ENCODE measurements at places on chromosomes 12 and 14.

- no peaks in the 10 kb centered on the region for H3K36me3 ChIP-seq
- no peaks in the 10 kb centered on the region for H3K27me3 ChIP-seq
- no peak overlapping the region for H3K27ac ChIP-seq
- no peaks in the 10 kb centered on the region for H3K4me1 ChIP-seq
- no peak overlapping the region for H3K4me3 ChIP-seq
These were observed 778.7 kb downstream of the DIO2 start for GRCh38 chr14:79432640-79433039.

DNA sequence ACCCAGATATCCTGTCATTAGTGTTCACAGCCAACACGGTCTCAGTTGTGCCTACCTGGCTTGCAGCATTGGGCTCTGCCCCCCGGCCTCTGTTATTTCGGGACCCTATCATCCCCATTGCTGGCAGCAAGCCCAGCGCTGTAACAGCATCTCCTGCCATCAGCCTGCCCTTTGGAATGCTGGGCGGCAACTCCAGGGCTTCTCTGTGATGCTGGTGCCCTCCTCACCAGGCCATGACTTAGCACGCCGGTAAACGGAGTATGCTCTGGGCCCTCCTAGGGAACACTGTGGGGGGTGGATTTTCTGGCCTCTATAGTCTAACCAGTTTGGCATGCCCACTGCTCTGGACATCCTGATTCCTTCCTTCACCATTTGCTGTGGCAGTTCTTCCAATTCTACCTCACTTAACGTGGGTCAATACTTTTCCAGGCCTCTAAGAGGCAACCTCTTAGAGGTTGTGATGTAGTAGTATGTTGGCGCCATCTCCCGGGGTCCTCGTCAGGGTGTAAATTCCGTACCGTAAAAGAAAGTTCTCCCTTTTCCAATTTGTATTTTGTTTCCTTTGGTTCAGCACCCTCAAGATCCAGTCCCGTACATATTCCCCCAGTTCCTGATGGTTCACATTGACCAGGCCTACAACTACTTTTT lies 80.0 kb downstream of the SINHCAF start:
- no peak overlapping the region for H3K4me3 ChIP-seq
- no peak for DNase-seq
- H3K4me1 ChIP-seq = peaks cover 3% of the 10 kb centered on the region
- no peak overlapping the region for H3K27ac ChIP-seq
- H3K27me3 ChIP-seq = no peaks in the 10 kb centered on the region

GRCh38 chr12:126247936-126248335 lies 1182.7 kb downstream of the AACS start:
- H3K27me3 ChIP-seq = no peaks in the 10 kb centered on the region
- H3K36me3 ChIP-seq = no peaks in the 10 kb centered on the region
- no peak for DNase-seq
- H3K4me3 ChIP-seq = no peak overlapping the region

- no peak for DNase-seq
- no peaks in the 10 kb centered on the region for H3K4me1 ChIP-seq
- no peaks in the 10 kb centered on the region for H3K27me3 ChIP-seq
- H3K4me3 ChIP-seq = no peak overlapping the region
- H3K27ac ChIP-seq = no peak overlapping the region
These were observed 21.7 kb downstream of the CAPRIN2 start for GRCh38 chr12:30732954-30733637.

DNA sequence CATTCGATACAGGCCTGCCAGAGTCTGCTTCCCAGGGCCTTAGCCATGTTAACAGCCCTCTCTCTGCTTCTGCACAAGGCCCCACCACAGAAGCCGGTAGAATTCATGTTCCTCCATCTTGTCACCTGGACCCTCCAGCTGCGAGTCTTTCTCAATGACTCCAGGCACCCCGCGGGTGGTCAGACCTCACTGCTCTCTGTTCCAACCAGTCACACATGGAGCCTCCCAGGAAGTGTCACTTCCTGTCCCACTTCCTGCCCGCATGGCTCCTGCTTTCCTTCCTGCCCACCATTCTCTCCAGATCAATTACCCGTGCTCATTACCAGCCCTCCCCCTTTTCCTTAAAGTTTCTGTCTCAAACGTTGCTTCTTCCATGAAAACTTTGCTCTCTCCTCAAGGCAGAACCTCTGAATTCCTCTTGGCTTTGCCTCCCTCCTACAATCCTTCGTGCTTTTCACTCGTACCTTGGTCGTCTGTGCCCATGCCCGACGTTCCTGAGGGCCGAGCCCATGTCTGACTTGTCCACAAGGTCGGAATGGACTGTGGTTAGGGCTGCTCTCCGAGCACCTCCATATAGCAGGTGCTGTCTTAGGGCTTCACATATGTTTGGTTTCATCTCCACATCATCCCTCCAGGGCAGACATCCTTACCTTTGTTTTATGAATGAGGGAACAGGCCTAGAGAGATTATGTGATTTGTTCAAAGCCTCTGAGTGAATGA lies 172.1 kb downstream of the TSPAN9 start:
- H3K4me1 ChIP-seq = peaks cover 34% of the 10 kb centered on the region
- H3K27ac ChIP-seq = no peak overlapping the region
- no peaks in the 10 kb centered on the region for H3K27me3 ChIP-seq
- no peak overlapping the region for H3K4me3 ChIP-seq
- DNase-seq = no peak

DNA sequence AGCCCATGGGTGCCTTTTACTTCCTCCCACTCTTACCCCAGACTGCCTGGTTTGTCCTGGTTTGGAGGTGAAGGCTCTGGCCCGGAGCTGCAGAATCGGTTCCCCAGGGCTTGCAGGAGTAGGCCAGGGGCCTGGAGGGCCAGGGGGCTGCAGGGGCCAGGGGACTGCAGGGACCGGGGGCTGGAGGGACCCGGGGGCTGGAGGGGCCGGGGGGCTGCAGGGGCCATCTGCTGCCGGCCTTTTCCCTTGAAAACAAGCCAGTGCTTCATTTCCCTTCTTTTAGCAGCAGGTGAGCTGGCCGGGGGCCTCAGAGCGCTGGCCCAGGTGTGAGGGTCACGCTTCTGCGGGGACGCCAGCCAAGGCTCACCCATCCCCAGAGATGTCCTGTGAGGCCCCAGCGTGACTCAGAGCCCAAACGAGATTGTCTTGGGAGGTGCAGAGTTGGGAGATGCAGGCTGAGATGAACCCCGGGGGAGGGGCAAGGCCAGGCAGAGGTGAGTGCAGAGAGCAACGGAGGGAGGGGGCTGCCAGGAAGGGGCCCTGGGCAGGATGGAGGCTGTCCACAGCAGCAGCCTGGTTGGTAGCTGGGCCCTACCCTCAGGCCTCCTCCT lies 154.9 kb downstream of the KIF26A start:
- H3K4me1 ChIP-seq = peaks cover 8% of the 10 kb centered on the region
- DNase-seq = no peak
- no peaks in the 10 kb centered on the region for H3K36me3 ChIP-seq

DNA sequence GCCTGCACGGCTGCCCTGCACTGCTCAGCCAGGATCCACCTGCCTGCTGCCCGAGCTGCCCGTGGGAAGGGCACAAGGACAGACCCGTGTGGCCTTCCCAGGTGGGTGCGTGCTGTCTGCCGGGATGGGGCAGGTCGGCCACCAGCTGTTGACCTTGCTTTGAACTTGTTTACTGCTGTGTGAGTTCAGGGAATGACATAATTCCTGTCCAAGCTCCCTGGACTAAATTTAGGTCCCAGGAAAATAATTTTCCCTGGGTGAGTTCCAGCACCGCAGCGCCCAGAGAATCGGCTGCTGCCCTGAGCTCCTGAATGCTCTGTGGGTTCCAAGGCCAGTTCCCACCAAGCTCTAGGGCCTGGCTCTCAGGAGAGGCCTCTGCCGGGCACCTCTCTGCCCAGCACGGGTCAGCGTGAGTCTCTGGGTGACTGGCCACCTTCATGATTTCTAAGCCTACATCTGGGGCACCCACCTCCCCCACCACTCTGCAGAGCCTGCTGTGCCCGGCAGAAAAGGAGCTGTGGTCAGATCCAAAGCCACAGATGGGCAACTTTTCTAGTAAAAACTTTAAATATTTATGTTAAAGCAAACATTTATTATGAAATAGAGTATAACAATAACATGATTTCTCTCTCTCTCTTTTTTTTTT lies 27.2 kb upstream of the MLXIP start:
- H3K27me3 ChIP-seq = no peaks in the 10 kb centered on the region
- no peaks in the 10 kb centered on the region for H3K36me3 ChIP-seq
- peak overlapping the region; percentile 55 for H3K27ac ChIP-seq
- H3K4me3 ChIP-seq = no peak overlapping the region
- DNase-seq = no peak
- H3K4me1 ChIP-seq = peaks cover 6% of the 10 kb centered on the region

DNA sequence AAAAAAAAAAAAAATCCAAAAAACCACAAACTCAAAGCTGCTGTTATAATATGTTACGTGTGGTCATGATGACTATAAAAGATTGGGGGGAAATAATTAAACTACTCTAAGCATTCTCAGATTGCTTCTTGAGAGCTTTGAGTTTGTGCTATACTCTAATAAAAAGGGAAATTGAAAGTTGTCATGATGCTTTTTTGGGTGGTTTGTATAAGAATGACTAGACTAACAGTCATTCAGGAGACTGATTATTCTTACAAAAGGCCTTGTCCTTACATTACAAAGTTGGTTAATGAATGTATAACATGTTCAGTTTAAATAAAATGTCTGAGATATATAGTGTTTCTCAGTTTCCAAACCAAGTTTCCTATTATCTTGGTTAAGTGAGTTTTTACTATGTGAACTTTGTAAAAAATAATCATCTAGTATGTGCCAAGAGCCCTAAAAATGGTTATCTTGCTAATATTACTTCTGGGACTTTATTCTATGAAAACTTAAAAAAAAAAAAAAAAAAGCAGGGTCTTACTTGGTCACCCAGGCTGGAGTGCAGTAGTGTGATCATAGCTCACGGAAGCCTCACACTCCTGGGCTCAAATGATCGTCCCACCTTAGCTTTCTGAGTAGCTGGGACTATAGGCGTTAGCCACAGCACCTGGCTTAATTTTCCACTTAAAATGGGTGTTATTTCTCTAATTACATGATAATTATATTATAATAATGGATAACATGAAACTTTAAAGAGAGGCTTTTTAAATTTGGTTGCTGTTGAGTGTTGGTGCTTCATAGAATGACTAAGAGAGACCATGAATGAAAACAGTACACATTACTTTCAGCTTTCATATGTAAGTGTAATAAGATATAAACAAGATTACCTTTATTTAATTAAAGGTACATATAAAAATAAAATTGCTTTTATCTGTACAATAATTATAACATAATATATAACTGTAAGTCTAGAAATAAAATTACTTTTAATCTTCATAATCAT lies 459.6 kb upstream of the RGS6 start:
- H3K27me3 ChIP-seq = no peaks in the 10 kb centered on the region
- no peaks in the 10 kb centered on the region for H3K36me3 ChIP-seq
- no peak for DNase-seq

GRCh38 chr12:48946205-48946604 lies 11.1 kb downstream of the ARF3 start:
- peaks cover 12% of the 10 kb centered on the region for H3K4me1 ChIP-seq
- no peak for DNase-seq
- H3K4me3 ChIP-seq = no peak overlapping the region
- no peaks in the 10 kb centered on the region for H3K27me3 ChIP-seq

DNA sequence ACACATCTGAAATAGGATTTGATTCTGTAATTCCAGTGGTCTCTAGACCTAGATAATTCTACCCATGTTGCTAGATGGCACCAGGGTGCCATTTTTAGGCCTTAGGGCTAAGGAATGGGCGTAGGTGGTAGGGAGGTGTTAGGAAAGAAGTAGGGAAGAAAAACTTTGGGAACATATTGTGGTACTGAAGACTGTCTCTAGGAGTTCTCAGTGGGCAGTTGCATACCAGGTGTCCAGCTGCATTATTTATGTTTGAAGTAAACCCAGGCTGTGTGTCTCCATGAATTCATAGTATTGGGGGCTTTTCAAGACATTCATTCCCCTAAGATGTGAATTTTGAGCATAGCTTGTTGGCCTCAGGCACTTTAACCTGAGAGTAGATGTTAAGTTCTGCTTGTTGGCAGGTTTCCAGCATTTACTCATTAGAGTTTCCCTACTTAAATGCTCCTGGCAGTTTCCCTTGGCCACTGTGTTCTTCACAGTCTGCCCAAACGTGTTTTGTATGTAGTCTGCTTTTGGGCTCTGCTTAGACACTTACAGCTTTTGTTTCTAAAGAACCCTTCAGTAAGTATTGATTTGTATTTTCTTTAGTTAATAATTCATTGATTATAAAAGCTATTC lies 31.5 kb upstream of the CCT2 start:
- no peaks in the 10 kb centered on the region for H3K36me3 ChIP-seq
- DNase-seq = no peak
- no peaks in the 10 kb centered on the region for H3K27me3 ChIP-seq
- no peak overlapping the region for H3K27ac ChIP-seq

DNA sequence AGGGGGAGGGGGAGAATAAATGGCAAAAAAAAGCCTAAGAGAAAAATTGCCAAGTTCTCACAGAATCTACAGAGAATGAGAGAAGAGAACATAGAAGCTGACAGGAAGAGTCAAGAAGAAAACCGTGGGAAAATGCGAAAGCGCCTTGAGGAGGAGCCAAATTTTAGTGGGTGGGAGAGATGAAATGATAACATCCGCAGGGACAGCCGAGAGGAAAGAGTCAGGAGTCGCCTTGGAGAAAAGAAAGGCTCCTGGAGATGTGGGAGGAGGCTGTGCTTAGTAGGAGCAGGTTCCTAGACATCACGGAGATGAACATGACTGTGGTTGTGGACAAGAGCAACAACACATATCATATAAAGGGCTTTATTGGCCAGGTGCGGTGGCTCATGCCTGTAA lies 49.4 kb downstream of the PHLDA1 start:
- H3K4me3 ChIP-seq = no peak overlapping the region
- H3K36me3 ChIP-seq = no peaks in the 10 kb centered on the region
- H3K27me3 ChIP-seq = no peaks in the 10 kb centered on the region
- H3K4me1 ChIP-seq = peaks cover 64% of the 10 kb centered on the region
- H3K27ac ChIP-seq = no peak overlapping the region

Measured in esophagus squamous epithelium (tissue), 5 donors.